ENCODE measurements at places on chromosomes 3 and 15.

GRCh38 chr15:40105517-40106202, 3.0 kb downstream of the BMF start:
- DNase-seq = no peak

DNA sequence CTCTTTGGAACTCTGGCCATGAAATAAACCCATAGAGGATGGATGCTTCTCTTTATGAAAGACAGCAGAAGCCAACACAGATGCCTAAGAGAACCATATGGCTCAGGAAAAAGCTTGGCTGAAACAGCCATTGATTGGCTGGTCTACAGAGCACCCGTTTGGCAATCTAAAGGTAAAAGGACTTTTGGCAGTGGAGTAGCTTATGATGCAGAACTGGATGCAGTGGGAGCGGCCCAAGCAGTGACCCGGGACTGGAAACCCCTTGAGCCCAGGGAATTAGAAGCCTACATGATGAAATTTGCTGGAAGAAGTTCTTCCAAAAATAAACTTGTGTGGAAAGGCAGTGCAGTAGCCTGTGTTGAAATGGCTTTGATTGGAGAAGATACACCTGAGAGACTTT, 360.2 kb downstream of the NR2F2 start:
- DNase-seq = no peak

GRCh38 chr3:152893647-152894046, 58.7 kb downstream of the P2RY1 start:
- no peak for DNase-seq

- no peak for DNase-seq
Observed at GRCh38 chr3:172600644-172601065, 77.4 kb upstream of the TNFSF10 start.

- no peak for DNase-seq
Observed at GRCh38 chr3:169454823-169455222, 208.7 kb downstream of the MECOM start.

DNA sequence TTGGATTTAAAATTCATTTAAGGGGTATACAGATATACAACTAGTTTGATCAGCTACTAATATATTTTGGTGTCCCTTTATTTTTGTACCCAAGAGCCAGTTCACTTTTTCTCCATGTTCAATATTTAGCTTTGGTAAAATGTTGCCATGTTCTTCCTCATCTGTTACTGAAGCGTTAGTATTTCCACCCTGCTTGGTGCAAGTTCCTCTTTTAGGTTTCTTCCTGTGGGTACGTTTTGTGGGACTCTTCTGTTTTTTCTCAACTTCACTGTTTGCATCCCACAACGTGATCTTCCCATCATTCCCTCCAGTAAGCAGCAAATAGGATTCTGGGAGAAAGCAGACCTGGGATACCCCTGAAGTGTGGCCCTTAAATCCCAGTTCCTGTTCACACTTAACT, 14.1 kb downstream of the WDR53 start:
- DNase-seq = no peak

GRCh38 chr3:138498991-138499390, 64.6 kb downstream of the ESYT3 start:
- no peak for DNase-seq

GRCh38 chr3:159989973-159990846, 1.6 kb downstream of the IL12A start:
- DNase-seq = no peak

- no peak for DNase-seq
Observed at GRCh38 chr15:41597787-41598186, 38.8 kb downstream of the TYRO3 start.

DNA sequence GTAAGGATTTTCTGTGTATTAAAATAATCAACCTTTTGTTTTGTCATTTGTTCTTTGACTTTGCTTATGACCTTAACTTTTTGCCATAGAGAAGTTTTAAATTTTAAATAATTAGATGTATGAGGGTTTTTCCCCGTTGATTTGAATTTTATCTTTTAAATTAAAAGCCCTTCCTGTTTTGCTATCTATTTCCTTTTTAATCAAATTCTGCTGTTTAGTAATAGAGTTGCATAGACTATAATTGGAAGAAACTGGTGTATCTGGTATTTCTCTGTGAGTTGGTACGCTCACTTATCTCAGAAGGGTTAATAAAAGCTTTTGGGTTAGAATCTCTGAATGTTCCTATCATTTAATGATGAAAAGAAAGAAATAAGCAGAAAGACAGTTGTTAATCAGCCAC, 82.2 kb downstream of the LRRC3B start:
- no peak for DNase-seq

DNA sequence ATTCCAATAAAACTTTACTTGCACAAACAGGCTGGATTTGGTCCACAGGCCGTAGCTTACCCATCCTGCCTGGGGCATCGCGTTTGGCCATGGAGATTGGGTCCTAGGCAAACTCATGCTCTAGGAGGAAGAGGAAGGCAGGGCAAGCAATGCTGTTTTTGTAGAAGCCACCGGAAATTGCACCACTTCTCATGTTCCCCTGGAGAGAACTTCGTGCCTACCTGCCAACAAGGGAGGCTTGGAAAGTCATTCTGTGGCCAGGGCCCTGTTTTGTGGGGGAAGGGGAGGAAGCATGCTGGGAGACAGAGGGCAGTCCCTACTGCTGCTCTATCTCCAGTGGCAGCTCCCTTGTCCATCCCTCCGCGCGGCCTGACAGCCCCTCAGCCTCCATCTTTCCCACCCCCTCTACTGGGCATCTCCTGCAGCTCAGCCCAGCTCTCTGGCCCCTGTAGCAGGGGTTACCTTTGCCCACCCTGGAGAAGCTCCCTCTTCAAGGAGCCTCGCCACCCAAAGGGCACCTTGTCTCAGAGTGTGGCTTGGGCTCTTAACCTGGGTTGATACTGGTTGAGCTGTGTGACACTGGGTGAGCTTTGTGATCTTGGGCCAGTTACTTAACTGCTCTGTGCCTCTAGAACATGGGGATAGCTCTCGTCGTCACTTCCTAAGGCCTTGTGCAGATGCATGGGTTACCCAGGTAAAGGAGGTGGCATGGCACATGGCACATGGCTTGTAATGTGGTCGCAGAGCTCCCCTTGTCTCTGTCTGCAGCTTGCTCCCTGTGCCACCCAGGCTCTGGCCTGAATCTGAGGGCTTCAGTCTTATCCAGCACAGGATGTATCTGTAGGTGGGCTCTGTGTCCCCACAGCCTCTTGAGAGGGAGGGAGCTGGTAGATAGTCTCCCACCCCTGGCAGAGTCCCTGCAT, 6.1 kb downstream of the ABTB1 start:
- no peak for DNase-seq

- no peak for DNase-seq
Observed at GRCh38 chr3:25823314-25823713, 33.4 kb downstream of the OXSM start.

GRCh38 chr3:99919694-99920093, 102.0 kb downstream of the CMSS1 start:
- DNase-seq = no peak

GRCh38 chr3:120130656-120131055, 36.4 kb upstream of the GSK3B start:
- no peak for DNase-seq

GRCh38 chr3:111541911-111542483, at the start of gene CD96:
Gene CD96, plus strand, starts transcription at chr3:111542197. Its CDS starts 52 bp downstream, at chr3:111542249.
- peak; percentile 81 for DNase-seq

- DNase-seq = no peak
Observed at GRCh38 chr15:75508840-75509532, 57.5 kb upstream of the SIN3A start.

GRCh38 chr15:93705753-93706455, 525.5 kb upstream of the MCTP2 start:
- no peak for DNase-seq
